ENCODE measurements at places on chromosomes 3 and 15. TPM values are rescaled to one million over a fixed set of nuclear protein-coding genes. Genes with fewer than 3 reads are reported as not detected.

The NKIRAS1 gene
- 4.5 TPM for total RNA-seq

The COLQ gene
- 0.96 TPM for total RNA-seq

The SH2D7 gene
- not detected for total RNA-seq

The TF gene
- 0.02 TPM for total RNA-seq

The FHIT gene
- total RNA-seq = 22.6 TPM

The CP gene
- total RNA-seq = not detected

The MAP6D1 gene
- 2.1 TPM for total RNA-seq

Data from activated T-helper 1 cell treated with anti-CD3 and anti-CD28 coated beads, Interleukin-12 subunit alpha, Interleukin-12 subunit beta, Interleukin-2, Interleukin-4 antibody, amounts not matched to agents 30 ng/mL and 10 ng/mL and 1 ng/mL, durations not matched to agents 14 hours and 24 hours and 36 hours (primary cell).